Activated CD4-positive, alpha-beta memory T cell treated with anti-CD3 and anti-CD28 coated beads for 36 hours (primary cell): ENCODE measurements at places on chromosomes 2 and 18. TPM values are rescaled to one million over a fixed set of nuclear protein-coding genes. Genes with fewer than 3 reads are reported as not detected.

The STAM2 gene
- 17.6 TPM for total RNA-seq

DNA sequence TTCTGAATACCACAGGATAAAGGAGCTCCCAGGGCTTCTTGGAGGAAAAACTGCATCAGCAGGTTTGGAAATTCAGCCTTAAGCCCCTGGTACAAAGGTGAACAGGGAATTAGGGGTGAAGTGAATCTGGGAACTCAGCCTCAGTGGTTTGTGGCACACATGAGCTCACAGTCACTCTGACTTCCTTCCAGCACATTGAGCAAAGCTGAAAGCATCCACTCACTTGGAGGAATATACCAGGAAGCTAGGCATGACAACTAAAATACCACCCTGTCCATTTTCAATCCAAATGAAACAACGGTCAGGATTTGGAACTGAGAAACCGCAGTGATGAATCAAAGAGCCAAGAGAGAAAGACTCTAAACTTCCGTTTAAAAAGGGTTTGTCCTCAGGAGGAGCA is 216.1 kb downstream of the ICOS start:
- no peak for DNase-seq
- no peak overlapping the region for H3K27ac ChIP-seq
- H3K4me1 ChIP-seq, result no peaks in the 10 kb centered on the region
- H3K27me3 ChIP-seq, result peaks cover 10% of the 10 kb centered on the region

DNA sequence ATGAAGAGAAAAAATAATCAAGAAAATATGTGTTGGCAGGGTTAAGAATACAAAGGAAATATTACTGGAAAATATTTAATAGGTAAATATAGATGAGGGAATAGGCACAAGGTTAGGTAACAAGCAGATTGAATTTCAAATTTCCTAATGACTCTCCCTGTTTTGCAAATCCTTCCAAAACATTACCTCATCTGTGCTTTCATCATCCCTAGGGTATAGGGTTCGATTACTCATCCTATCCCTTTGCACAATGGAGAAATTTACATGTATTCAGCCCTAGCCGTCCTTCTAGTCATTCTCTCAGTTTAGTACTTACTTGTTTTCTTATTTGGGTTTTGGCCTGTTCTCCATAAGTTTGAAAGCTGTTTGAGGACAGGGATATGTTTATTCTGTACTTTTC is 864.6 kb upstream of the FSHR start:
- no peak overlapping the region for H3K4me3 ChIP-seq
- H3K4me1 ChIP-seq, result no peaks in the 10 kb centered on the region
- no peak for DNase-seq
- no peaks in the 10 kb centered on the region for H3K27me3 ChIP-seq
- no peaks in the 10 kb centered on the region for H3K36me3 ChIP-seq

DNA sequence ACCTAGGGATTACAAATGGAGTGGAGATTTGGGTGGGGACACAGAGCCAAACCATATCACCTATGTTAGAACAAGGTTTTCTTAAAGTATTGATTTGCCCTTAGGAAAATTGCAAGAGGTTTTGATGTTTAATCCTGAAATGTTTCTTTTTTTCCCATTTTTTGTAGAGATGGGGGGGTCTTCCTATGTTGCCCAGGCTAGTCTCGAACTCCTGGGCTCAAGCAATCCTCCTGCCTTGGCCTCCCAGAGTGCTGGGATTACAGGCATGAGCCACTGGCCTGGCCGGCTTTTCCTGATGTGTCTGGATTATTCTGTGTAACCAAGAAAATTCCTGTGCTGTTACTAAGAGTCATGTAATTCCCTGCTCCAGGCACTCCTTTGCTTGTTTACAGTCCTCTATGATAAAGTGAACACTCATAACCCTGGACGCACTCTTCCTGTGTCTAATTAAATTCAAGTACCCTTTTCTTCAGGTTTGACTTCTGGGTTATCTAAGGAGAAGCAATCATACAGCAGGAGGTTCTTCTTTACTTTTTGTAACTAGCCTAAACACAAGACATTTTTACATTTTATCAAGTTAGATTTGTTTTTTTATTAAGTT is 15.0 kb upstream of the CTDP1 start:
- peaks cover 4% of the 10 kb centered on the region for H3K4me1 ChIP-seq
- H3K4me3 ChIP-seq, result no peak overlapping the region
- H3K27me3 ChIP-seq, result peaks cover 3% of the 10 kb centered on the region
- no peaks in the 10 kb centered on the region for H3K36me3 ChIP-seq
- no peak overlapping the region for H3K27ac ChIP-seq
- DNase-seq, result no peak

The DSC3 gene
- not detected for total RNA-seq

- H3K4me3 ChIP-seq, result peak overlapping the region; percentile 28
- peaks cover 49% of the 10 kb centered on the region for H3K4me1 ChIP-seq
- no peak for DNase-seq
- no peak overlapping the region for H3K27ac ChIP-seq
- peaks cover 77% of the 10 kb centered on the region for H3K27me3 ChIP-seq
Observed at GRCh38 chr2:161417438-161418274, 1.6 kb downstream of the TBR1 start.

DNA sequence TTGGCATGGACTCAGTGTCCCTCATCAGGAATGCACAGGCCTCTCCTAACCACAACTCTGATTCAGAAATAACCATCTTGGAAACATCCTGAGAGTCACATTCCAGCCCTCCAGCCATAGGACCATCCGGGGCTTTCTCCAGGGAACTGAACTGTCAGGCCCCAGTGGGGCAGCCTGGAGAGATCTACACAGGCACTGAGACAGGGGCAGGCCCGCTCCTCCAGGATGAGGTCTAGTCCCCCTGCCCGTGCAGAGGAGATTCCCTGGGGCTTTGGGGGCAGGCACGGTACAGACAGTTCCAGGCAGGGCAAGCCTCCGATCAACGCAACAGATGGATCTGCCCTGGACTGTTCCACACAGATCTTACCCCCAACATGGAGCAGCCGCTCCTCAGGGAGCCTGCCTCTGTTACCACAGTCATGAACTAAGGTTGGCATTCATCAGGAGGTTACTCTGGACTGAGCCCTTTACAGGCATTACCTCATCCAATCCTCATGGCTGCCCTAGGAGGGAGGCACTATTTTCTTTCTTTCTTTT is 12.0 kb downstream of the KCNK3 start:
- no peak overlapping the region for H3K4me3 ChIP-seq
- H3K27ac ChIP-seq, result no peak overlapping the region
- DNase-seq, result no peak
- no peaks in the 10 kb centered on the region for H3K36me3 ChIP-seq
- H3K4me1 ChIP-seq, result no peaks in the 10 kb centered on the region

GRCh38 chr18:58896268-58896667 is 31.6 kb downstream of the ZNF532 start:
- peaks cover 14% of the 10 kb centered on the region for H3K4me1 ChIP-seq
- H3K27me3 ChIP-seq, result peaks cover 2% of the 10 kb centered on the region
- H3K36me3 ChIP-seq, result no peaks in the 10 kb centered on the region
- H3K27ac ChIP-seq, result no peak overlapping the region

The GBX2 gene
- not detected for total RNA-seq

DNA sequence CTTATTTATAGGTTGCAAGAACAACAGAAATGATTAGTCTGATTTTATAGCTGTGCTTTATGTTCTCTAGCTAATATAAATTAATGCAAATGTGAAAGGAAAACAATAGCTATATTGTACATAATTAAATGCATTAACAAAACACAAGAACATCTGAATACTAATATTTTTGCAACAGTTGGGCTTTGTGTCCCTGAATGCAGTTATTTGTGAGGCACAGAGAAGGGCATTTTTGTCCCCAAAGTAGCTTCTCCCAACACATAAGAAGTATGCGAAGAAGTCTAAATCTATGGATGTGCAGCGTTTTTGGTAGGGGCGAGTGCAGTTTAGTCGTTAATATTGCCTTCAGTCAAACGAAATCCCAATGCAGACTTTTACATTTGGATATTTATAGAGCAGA is 110.0 kb downstream of the MBP start:
- H3K4me3 ChIP-seq, result no peak overlapping the region
- H3K27me3 ChIP-seq, result no peaks in the 10 kb centered on the region
- H3K27ac ChIP-seq, result no peak overlapping the region
- DNase-seq, result no peak

DNA sequence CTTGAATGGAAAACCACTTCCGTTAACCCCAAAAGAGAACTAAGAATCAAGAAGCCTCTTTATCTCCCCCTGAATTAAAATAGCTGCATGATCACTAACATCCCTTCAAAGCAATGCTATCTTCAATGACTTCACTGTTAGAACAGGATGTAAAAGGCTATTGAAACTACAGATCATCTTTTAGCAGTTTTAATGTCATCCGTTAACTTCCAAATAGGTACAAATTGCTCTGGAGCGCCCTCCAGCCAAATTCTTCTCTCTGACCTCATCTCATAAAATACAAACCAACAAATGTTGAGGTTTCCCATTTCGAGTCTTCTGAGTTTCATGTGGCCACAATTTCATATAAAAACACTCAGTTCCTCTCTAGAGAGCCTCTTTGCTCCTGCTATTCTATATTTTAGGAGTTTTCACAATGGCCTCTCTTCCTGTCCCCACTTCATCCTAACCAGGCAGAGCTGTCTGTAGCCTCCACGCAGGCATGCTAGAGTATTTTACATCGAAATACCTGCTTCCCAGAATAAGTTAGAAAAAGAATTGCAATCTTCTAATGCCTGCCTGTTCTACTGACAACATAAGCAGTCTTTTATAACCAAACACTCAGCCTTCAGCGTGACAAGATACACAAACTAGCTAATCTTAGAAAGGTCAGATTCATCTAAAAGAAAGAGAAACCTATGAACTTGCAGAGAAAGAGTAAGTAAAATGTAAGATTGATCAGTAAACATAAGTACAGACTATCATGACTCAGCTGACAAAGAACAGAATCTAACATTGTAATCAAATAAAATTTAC is 37.9 kb downstream of the B4GALT6 start:
- H3K27ac ChIP-seq, result no peak overlapping the region
- DNase-seq, result no peak
- H3K4me3 ChIP-seq, result no peak overlapping the region
- H3K4me1 ChIP-seq, result peaks cover 12% of the 10 kb centered on the region

DNA sequence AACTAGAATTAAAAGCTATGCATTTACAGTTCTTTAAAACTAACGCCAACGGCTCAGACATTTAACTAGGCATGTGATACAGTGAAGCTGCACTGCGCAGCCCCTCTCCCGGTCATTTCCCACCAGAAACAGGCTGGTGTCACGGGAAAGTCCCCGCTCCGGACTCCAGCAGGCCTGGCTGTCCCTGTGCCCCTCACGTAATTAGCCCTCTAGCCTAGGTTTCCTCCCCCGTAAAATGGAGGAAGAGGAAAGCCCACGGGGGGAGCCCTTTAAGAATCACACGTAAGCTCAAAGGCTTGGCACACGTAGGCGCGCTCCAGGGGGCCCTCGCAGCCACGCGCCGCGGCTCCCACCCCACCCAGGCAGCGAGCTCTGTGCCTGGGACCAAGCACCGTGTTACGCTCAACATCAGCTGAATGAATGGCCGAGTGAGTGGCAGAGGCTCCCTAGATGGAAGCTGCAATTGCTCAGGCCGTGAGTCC is 48.0 kb downstream of the KCNIP3 start:
- H3K4me1 ChIP-seq, result no peaks in the 10 kb centered on the region
- no peak for DNase-seq
- H3K36me3 ChIP-seq, result no peaks in the 10 kb centered on the region
- H3K27ac ChIP-seq, result no peak overlapping the region
- peaks cover 43% of the 10 kb centered on the region for H3K27me3 ChIP-seq

GRCh38 chr2:7994397-7994951 is 687.4 kb upstream of the ID2 start:
- H3K4me1 ChIP-seq, result peaks cover 9% of the 10 kb centered on the region
- DNase-seq, result no peak
- no peak overlapping the region for H3K4me3 ChIP-seq
- no peak overlapping the region for H3K27ac ChIP-seq

The FSHR gene
- total RNA-seq, result not detected

The DNAJC27 gene
- 5.5 TPM for total RNA-seq

DNA sequence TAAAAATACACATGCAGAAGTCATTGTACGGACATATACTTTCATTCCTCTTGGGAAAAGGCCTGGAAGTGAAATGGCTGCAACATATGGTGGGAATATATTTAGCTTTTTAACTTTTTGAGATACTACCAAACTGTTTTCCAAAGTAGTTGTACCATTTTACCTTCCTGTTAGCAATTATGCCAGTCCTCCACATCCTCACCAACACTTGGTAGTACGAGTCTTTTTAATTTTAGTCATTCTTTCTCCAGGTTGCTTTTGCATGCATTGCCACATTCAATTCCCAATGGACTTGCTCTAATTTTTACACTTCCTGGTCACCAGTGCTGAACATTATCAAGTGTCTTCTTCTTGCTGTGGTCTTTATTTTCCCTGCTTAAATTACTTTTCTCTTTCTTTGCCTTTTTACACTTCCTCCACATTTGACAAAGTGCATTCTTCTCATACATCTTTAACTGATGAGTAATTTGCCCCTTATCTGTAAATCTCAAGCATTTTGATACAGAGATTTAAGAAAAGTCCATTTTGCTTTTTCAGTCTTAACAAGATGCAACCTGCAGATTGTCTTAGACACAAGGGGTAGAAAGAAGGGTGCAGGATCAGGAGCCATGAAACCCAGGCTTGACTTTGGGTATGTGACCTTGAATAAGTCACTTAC is 14.5 kb downstream of the VIT start:
- H3K27me3 ChIP-seq, result peaks cover 10% of the 10 kb centered on the region
- H3K4me3 ChIP-seq, result no peak overlapping the region
- DNase-seq, result no peak
- H3K4me1 ChIP-seq, result no peaks in the 10 kb centered on the region
- no peak overlapping the region for H3K27ac ChIP-seq

DNA sequence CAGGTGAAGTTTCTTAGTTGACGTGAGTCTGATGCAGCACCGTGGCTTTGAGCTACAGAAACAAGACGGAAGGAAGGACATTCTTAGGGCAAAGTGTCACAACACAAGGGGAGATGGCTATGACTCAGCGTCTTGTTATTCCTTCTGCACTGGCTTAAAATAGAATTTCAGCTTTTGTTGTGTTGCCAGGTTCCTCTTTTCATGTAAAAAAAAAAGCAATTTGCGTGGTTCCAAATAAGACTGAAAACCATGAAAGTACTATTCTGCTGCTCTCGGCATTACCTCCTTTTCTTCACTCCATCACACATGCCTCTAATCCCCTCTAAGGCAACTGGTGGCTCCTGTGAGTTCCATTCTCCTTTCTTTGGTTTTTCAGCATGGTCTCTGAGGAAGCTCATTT is 150.1 kb downstream of the ANTXR1 start:
- H3K36me3 ChIP-seq, result no peaks in the 10 kb centered on the region
- H3K27ac ChIP-seq, result no peak overlapping the region
- peaks cover 30% of the 10 kb centered on the region for H3K27me3 ChIP-seq
- no peak overlapping the region for H3K4me3 ChIP-seq
- H3K4me1 ChIP-seq, result no peaks in the 10 kb centered on the region

DNA sequence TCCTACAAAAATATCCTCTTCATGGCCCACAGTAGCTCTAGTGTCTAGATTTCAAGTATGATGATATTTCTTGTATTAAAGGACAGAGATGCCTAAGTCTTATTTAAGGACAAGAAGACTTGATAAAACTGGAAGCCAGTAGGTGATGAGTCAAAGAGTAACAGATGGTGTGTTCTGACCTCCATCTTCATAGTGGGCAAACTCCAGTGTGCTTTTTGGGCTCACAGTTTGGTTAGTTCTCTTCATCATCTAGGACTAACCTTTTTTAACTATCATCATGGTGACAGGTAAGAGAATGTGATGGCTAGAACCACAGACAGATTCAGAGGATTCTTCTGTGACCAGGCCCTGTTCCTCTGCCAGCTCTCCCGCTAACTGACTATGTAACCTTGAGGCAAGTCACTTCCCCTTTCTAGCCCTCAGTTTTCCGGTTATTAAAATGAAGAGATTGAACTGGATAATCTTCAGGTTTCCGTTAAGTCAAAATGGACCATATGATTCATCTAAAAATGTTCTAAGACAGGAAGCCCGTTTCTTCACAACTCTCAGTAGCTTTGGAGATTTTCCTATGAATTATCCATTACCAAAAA is 140.3 kb upstream of the RASGRP3 start:
- H3K4me3 ChIP-seq, result no peak overlapping the region
- peaks cover 9% of the 10 kb centered on the region for H3K4me1 ChIP-seq
- peaks cover 30% of the 10 kb centered on the region for H3K27me3 ChIP-seq
- no peaks in the 10 kb centered on the region for H3K36me3 ChIP-seq
- DNase-seq, result no peak

The PIEZO2 gene
- total RNA-seq, result not detected
